NCI-H1048 (cell line): ENCODE measurements at places on chromosomes 12 and 14.

- no peak for DNase-seq
Measured at GRCh38 chr12:24325331-24325730, 375.9 kb upstream of the SOX5 start.

- no peak for DNase-seq
Measured at GRCh38 chr14:71290960-71291466, 383.8 kb downstream of the PCNX1 start.

DNA sequence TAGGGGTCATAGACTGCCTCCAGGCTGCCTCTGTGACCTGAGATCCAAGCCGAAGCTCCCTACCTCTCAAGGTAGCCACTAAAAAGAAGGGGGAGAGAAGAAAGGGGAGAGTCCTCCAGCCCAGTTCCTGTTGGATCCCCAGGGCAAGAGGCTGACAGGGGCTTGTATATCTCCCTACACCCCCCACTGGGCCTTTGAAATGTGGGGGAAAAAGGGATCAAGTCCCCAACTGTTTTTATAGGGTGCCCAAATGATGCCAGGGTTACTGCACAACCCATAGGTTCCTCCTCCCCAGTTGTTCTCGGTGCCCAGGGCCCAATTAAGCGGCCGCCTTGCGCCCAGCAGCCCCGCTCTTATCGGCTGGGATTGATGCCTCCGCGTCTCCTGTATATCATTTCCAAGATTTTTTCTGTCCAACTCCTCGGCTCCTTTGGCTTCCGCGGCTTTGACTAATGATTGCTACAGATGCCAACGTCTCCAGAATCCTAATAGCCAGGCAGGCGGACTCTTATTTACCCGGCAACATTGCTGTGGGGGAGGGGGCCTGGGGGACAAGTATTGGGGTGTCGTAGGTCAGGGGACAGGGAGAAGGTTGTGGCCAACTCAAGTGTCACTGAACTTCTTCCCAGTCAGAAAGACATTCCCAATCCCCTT, 7.6 kb upstream of the HOXC4 start:
- no peak for DNase-seq

DNA sequence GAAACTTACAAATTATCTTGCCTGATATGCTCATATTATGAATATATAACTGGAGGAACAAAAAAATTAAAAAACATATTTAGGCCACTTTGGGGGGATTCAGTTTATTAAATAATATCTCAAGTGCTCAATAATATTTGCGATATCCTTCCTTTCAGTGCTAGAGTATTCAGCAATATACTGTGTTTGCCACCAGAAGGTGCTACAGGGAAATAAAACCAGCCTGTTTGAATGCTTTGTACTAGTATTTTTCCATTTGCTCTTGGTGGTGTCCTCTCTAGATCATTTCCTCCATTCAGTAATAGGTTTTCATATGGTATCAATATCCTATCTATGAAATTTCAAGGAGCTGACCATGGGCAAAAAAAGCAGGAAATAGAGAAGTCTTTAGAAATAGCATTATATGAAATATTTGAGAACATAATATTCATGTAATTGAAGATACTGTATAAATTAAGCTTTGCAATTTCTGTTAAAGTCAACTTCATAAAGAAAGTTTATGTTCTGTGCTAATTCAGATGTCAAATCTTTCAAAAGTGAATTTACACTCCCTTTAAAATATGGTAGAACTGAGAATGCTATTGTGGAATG, 106.2 kb upstream of the NAV3 start:
- DNase-seq = no peak

GRCh38 chr14:70534904-70535303, at the start of gene ADAM20:
ADAM20 (minus strand) TSS chr14:70535004; CDS start chr14:70524757, 10,247 bp downstream.
- no peak for DNase-seq

GRCh38 chr12:128150961-128151360, 116.0 kb upstream of the TMEM132C start:
- DNase-seq = no peak

GRCh38 chr14:69979882-69980281, 100.7 kb downstream of the SMOC1 start:
- DNase-seq = no peak

DNA sequence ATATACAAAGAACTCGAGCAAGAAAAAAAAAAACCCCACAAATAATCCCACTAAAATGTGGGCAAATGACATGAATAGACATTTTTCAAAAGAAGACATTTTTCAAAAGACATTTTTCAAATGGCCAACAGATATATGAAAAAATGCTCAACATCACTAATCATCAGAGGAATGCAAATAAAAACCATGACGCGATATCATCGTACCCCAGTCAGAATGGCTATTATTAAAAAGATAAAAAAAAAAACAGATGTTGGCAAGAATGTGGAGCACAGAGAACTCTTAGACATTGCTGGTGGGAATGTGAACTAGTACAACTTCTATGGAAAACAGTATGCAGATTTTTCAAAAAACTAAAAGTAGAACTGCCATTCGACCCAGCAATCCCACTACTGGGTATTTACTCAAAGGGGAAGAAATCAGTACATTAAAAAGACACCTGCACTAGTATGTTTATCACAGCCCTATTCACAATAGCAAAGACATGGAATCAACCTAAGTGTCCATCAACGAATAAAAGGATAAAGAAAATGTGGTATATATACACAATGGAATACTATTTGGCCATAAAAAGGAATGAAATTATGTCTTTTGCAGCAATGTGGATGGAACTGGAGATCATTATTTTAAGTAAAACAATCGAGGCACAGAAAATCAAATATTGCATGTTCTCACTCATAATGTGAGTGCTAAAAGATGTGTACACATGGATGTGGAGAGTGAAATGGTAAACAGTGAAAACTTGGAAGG, 16.3 kb downstream of the ZBTB39 start:
- DNase-seq = no peak

DNA sequence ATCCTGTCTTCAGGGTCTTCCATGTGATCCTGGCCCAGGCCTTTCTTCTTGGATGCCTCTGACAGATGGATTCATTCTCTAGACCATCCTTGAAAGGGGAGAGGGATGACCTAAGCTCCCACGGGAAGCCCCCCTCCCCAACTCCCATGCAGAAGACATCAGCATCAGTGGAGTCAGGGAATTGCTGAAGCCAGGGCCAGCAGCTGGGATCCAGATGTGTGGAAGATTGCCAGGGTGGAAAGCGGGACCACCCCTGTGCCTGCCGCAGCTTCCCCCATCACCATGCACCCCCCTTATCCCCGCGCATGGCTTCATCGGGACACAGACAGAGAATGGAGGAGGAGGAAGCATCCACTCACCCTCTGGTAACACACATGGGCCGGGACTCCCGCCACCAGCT, 183.6 kb upstream of the PRMT8 start:
- no peak for DNase-seq

DNA sequence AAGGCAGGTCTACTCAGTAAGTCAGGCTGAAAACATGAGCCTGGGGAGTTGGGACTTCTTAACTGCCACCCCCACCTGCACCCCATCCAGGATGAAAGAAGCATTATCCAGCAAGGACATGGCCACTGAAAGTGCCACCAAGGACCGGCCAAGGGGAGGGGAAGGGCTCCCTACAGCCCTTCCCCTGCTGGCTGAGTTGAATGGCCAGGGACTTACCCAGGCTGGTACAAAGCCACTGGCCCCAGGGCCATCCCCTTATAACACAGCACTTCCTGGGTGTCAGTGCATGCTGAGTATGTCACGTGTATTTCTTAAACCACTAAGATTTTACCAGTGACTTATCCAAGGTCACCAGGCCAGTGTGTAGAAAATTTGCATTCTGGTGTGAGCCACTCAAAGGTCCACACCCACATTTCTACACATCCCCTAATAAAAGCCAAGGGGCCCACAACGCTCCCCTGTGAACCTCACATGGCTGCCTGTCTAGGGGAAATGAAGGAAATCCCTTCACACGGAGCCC, 29.3 kb upstream of the ZFP36L1 start:
- no peak for DNase-seq

GRCh38 chr12:122250047-122250446, 16.2 kb downstream of the VPS33A start:
- DNase-seq = no peak

- DNase-seq = no peak
Measured at GRCh38 chr12:130650131-130650530, 66.0 kb downstream of the RIMBP2 start.

- DNase-seq = peak; percentile 6
Measured at GRCh38 chr12:9634177-9634803, 26.6 kb upstream of the KLRB1 start.

GRCh38 chr14:72401632-72402376, 469.6 kb downstream of the RGS6 start:
- no peak for DNase-seq

- no peak for DNase-seq
Measured at GRCh38 chr12:20508962-20509361, 140.6 kb downstream of the PDE3A start.

- DNase-seq = peak; percentile 17
Measured at GRCh38 chr12:10331642-10332239, 24.1 kb downstream of the KLRD1 start.

DNA sequence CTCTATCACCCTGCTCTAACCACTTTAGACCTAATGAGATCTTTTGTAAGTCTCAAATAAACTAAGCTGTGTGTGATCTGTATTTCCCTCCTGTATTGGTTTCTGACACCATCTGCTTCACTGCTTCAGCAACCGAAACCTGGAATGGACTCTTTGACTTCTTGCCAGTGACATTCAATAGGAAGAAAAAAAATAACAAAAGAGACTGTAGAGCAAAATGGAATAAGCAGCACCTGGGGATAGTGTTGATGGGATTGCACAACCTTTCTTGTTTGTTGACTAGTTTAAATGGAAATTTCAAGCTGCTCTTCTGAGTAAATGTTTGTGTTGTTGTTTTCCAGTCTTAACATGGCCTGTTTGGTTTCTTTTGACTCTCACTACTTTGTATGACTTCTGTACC, 888.6 kb upstream of the SEL1L start:
- DNase-seq = no peak

- DNase-seq = no peak
Measured at GRCh38 chr14:25848601-25849000, 749.2 kb downstream of the NOVA1 start.

DNA sequence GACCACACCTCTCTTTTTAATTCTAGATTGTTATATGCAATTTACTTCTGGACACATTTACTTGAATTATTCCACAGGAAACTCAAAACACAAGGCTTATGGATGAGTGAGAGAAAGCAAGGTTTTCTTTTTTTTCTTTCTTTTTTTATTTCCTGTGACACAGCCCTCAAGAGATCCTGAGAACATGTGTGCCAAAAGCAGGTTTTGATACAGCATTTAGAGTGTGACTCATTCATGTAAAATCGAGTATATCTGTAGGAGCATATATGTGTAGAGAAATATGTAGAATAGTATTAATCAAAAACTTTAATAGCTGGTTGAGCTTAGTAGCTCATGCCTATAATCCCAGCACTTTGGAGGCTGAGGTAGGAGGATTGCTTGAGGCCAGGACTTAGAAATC, 4.4 kb upstream of the MAX start:
- no peak for DNase-seq

DNA sequence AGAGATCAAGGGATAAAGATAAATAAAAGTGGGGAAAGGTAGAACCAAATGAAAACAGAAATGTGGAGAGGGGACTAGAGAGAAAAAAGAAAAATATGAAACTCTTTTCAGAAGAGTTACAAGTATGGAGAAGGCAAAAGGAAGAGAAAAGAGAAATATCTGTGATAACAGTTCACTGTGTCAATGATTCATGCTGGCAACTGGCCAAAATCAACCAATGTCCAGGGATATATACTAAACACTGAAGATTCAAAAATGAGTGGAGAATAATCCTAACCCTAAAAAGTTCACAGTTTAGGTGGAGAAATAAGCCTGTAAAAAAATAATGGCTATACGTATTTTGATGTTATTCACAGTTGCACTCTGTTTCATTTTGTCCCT, 372.3 kb upstream of the KITLG start:
- DNase-seq = no peak

GRCh38 chr12:2646341-2646740, 148.4 kb upstream of the FKBP4 start:
- no peak for DNase-seq

- DNase-seq = no peak
Measured at GRCh38 chr12:10365696-10366405, 24.0 kb downstream of the KLRK1 start.

GRCh38 chr12:113366827-113367226, 8.4 kb downstream of the PLBD2 start:
- DNase-seq = no peak

DNA sequence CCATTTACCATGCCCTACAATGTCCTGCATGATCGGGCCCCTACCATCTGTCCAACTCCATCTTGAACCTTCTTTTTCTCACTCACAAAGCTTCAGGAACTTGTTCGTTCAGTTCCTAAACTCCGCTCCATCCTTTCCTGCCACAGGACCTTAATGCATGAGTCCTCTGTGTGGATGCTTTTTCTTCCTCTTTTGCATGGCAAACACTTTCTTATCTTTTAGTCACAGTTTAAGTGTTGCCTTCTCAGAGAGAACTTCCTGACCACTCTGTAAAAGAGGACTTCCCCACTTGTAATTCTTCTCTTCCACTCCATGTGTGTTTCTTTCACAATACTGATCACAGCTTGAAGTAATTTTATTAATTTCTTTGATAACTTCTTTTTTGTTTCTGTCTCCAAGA, 54.4 kb upstream of the ETV6 start:
- no peak for DNase-seq

GRCh38 chr12:78914859-78915331, 50.3 kb downstream of the SYT1 start:
- no peak for DNase-seq

- DNase-seq = no peak
Measured at GRCh38 chr14:77649326-77649725, 32.9 kb upstream of the SPTLC2 start.

- no peak for DNase-seq
Measured at GRCh38 chr14:100165376-100165775, 5.9 kb upstream of the DEGS2 start.

DNA sequence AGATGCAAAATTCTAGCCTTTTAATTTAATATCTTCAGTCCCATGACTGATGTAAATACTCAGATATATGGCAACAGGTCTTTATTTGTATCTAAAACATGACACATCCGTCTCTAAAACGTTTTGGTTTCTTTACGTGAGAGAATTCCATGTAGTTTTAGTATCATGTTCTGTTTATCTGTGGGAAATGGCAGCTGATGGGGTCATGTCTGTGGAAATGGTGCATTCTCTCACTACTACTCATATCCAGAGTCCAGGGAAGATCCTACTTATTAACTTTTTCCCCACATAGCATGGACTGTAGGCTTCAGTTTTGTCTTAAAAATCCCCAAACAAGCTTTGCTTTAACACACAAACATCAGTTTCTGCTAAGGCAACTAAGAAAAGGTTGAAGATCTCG, 53.8 kb downstream of the SPTLC2 start:
- DNase-seq = no peak

DNA sequence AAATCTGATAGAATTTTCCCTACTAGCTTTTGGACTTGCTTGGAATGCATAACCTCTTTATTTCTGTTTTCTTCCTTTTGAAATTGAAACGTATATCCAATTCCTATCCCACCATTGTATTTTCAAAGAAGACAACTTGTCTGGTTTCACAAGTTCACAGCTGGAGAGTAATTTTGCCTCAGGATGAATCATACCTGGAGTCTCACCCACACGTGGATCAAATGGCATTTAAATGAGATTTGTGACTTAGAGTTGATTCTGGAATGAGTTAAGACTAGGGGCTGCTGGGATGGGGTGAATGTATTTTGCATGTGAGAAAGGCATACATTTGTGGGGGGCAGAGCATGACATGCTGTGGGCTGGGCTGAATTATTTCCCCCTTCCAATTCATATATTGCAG, 516.5 kb upstream of the MGAT4C start:
- no peak for DNase-seq
